ENCODE measurements at places on chromosomes 12 and 14.

DNA sequence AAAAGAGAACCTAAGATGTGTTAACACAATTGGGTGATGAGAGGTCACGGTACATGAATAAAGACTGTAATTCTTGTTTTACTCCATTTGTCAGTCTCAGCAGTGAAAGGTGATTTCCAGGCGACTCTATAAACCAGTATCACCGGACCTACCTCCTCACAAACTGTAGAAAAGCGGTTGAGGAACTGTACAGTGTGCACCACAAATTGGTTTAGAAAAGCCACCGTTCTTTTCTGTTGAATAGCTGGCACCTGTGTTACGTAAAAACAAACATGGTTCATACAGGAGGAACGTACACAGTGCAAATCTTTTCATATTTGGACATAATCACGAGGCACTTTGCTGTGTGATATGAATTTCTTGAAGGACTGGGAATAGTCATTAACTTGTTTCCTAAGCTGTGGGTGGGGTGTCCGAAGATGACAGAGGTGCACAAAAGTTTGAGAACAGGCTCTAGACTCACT, 663 bp downstream of the WASHC3 start:
- DNase-seq, result no peak

- DNase-seq, result no peak
These were observed 59.5 kb downstream of the DHRS2 start for GRCh38 chr14:23695664-23695999.

DNA sequence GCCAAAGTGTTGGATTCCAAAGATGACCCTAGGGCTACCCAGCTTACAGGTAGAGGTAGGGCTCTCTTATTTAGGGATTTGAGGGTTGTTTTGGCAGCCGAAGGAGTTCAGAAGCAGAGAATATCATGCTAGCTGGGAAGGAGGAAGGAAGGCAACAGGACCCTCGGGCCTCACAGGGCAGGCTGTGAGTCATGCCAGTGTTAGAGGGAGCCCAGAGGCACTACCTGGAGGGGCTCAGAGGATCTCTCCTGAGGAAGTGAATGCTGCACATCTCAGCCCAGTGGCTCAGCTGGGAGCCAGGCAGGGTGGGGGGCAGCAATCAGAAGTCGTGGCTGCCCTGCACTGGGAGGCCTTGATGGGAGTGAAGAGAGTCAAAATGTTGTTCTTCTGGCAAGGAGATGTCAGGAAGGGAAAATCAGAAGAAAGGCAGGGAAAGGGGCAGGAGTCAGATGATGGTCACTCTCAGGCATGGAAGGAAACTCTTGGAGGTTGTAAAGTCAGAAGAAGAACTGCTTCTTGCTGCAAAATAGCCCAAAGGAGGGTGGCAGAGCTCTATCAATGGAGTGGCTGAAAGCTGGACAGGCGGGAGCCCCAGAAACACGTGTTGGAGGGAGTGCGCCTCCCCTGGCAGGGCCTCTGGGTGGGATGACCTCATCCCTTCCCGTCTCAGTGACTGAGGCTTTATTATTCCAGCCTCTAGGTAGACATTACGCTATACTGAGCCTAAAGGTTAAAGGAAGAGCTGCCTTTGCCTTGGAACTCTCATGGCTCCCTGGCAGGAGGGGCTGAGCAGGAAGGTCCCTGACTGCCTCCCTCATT, 141.3 kb downstream of the SMOC1 start:
- DNase-seq, result no peak

DNA sequence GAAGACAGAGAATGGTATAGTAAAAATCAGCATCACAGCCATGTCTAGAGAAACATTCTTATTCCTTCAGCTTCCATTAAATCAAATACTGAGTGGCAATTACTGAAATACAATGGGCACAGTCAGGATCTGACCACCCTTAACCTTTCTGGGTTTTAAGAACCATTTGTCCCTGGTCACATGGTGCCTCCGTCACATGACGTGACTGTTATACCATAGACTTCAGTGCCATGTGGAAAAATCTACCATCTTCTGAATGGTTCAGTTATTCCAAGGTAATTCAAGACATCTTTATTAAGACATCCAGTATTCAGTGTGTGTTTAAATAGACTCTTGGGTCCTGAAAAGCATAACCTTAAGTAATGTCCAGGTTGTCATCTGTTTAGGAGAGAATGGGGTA, 553.1 kb upstream of the FLRT2 start:
- no peak for DNase-seq

DNA sequence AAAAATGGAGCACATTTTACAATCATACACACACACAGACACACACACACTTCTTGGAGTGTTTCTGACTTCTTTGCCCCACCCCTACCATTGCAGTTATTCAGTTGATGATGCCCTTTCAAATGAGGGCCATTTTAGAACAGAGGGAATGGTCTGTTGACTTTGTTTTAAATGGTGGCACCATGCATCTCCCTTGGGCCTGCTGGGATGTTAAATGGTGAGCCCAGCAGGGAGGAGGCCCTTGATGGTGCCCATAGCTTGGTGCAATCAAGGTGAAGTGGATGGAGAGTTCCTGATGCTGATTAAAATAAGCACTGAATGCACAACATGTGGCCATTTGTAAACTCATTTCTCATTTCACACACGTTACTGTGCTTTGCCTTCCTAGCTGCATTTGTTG, 13.3 kb downstream of the C12orf75 start:
- no peak for DNase-seq

- no peak for DNase-seq
These were observed 23.1 kb upstream of the LRTM2 start for GRCh38 chr12:1797011-1797901.

GRCh38 chr12:89181271-89181920, 170.9 kb downstream of the DUSP6 start:
- no peak for DNase-seq

DNA sequence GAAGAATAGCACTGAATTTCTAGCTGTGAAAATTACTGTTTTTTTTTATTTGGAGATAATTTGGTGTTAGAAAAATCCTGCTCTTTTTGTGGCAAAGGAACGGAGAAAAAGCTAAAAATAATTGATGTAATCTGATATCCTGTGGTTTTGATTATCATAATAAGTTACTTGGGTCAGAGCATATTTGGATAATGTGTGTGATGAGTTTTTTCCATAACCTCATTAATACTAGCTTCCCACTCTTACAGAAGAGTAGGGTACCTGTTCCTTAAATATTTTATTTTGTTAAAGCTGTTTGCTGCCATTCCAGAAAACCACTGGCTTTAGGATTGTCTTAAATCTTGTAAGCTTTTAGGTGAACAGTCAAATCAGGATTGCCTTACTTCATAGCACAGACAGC, 4.7 kb downstream of the PSMC6 start:
- no peak for DNase-seq

- no peak for DNase-seq
These were observed 268.6 kb upstream of the CRY1 start for GRCh38 chr12:107361970-107362369.

DNA sequence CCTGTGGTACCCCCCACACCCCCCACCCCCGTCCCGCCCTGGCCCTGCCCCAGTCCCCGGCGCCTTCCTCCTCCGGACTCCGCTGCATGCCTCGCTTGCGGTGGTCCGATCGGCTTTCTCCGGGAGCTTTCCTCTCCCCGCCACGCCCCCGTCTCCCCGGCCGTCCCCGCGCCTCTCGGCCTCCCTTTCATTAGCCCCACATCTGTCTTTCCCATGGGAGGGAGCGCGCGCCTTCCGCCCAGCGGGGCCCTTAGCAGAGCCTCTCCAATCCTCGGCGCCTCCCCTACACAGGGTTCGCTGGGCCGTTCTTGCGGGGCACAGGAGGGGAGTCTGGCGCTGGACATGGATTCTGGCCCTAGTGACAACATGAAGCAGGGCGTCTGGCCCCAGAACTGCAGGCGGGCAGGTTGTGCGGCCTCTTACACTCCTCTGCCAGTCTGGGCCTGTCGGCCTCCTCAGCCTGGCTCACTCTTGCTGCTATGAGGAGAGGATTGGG, 1.5 kb upstream of the EFS start:
- peak; percentile 67 for DNase-seq

DNA sequence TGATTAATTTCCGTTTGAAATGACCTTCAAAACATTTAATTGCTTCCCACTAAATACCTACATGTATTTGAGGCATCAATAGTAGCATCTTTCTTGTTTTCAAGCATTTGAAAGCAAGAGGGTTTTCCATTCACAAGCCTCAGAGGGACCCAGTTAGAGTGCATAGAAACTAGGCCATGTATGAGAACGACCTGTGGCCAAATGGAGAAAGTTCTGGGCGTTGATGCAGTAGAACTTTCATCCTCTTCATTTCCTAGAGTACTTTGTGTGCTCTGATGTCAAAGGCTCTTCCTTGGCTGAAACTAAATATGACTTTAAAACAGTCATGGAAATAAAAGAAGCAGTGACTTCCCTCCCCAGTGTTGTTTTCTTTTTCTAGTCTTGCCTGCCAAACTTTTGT, 944 bp upstream of the DHRS7 start:
- no peak for DNase-seq

DNA sequence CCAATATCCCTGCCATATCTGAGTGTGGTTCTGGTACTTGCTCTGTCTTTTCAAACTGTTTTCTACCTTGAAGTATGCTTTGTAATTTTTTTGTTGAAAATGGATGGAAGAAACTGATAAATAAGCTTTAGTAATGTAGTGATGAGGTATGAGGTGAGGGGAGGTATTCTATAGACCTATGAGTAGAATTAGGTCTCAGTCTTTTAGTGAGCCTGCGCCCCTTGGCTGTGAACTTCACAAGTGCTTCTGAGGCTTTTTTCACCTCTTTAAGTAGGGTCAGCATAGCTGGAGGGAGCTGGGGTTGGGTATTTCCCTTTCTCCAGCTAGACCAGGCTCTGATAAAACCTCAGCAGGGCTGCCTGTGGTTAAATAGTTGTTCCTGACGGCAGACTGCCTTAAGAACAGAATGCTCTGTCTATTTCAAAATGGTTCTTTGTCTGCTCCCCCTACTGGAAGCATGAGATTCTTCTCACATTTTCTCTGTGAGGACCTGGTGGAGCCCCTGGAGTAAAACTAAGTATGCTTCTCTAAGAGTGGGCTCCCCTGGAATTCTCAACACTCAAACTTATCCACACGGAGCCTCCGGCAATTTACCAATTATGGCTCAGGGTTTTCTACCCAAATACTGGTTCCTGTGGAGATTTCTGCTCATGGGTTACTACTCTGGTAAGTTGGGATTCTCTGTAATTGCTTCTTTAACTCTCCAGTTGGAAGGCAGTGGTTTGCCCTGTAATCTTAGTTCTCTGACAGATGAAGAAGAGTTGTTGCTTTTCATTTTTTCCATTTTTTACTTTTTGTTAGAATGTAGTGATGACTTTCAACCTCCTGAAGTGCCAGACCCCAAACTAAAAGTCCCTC, 13.1 kb downstream of the KRT5 start:
- DNase-seq, result no peak

DNA sequence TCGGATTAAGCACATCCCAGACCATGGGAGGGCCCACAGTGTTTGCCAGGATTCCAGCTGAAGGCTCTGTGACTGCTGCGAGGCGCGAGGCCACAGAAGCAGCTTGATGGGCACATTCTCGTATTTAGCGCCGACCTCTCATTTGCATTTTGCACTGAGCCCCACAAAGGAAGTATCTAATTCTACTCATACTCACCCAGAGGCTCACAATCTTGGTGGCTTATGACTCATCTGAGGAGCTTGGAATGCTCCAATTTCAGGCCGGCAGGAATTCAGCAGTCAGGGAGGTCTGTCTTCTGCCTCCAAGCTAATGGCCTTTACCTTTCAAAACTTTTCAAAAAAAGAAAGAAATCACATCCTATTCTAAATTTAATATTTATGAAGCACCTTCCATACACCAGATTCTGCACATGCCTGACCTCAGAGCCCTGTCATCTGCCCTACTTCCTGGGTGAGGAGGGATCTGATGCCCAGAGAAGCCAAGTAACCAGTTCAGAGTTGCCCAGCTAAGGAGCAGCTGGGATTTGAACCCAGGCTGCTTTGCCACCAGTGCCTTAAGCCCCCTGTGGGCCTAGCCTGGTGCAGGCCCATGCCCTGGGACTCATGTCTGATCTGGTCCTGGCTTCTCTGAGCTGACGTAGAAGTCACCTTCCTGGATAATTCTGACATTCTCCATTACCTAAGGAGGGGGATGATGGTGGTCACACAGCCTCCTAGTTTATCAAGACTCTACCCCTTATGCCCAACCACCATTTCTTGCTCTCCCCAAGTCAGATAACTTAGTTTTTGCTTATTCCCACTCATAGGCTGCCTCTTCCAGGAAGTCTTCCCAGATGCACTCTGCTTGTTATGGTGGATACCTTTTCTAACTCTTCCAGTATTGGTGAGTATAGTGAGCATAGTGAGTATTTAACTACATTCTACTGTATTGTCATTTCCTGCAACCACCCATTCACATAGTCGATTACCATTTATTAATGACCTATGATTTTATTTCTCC, 198.9 kb downstream of the RBM19 start:
- peak; percentile 54 for DNase-seq

- DNase-seq, result no peak
These were observed 11.5 kb downstream of the ZFP36L1 start for GRCh38 chr14:68781161-68782021.

DNA sequence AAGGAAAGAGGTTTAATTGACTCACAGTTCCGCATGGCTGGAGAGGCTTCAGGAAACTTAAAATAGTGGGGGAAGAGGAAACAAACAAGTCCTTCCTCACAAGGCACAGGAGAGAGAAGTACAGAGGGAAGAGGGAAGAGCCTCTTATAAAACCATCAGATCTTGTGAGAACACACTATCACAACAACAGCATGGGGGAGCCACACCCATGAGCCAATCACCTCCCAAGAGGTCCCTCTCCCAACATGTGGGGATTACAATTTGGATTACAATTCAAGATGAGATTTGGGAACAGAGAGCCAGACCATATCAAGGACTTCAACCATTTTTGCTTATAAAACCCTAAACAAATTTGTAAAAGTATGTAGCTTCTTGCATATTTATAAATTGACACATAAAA, 45.8 kb downstream of the SLCO1C1 start:
- DNase-seq, result no peak

GRCh38 chr14:70018713-70019211, 139.5 kb downstream of the SMOC1 start:
- no peak for DNase-seq

DNA sequence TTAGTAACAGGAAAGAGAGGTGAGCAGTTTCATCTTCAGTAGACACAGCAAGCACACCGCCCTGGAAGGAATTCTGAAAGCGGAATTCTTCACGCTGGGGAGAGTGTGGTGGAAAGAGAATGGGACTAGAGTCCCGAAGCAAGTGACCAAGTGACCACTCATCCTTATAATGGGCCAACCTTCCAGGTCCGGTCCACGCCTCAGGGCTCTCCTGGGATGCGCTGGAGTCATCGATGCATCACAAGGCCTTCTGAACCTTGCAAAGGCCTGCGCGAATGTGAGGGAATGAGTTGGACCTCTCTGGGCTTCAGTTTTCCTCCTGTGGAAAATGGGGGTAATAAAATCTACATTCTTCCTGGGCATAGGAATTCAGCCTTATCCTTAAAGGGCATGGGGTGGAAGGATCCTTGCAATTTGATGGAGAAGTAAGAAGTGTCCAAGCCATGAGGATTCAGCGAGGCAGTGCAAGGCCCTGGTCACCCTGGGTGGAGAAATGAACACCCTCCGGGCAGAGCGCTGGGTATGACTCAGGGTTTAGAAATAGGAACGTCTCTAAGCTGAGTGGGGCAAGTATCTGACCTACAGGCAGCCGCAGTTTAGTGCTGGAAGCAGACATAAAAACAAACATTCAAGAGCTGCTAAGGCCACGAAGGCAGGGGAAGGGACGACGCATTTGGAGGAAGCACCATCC, 97.7 kb downstream of the SETD3 start:
- DNase-seq, result no peak

- DNase-seq, result no peak
These were observed 71.3 kb downstream of the FLRT2 start for GRCh38 chr14:85601246-85601645.

GRCh38 chr12:71787580-71787979, 32.9 kb downstream of the RAB21 start:
- no peak for DNase-seq
